ENCODE measurements at places on chromosomes 11 and 22.
A peak's percentile ranks its signal among the peaks of the same experiment; 100 is the strongest.

DNA sequence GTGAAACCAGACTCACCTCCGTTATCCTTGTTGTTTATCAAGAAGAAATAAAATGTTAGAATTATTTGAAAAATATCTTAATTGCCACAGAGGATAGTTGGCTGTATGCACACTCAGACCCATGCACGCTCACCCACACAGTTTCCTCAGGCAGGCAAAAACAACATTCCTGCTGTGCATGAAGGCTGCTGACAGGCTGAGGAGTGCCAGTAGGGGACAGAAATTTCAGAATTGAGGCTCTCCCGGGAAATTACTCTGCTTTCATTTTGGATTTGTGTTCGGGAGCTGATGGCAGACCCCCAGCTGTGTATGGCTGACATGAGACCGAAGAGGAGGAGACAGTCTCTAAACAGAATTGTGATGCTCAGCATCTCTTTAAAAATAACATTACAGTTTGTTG lies 87.5 kb downstream of the AMOTL1 start:
- no peak for DNase-seq

- no peak for DNase-seq
These were observed 220.2 kb downstream of the TBC1D22A start for GRCh38 chr22:46982635-46983034.

- DNase-seq = no peak
These were observed 2.1 kb downstream of the LPXN start for GRCh38 chr11:58573451-58574104.

DNA sequence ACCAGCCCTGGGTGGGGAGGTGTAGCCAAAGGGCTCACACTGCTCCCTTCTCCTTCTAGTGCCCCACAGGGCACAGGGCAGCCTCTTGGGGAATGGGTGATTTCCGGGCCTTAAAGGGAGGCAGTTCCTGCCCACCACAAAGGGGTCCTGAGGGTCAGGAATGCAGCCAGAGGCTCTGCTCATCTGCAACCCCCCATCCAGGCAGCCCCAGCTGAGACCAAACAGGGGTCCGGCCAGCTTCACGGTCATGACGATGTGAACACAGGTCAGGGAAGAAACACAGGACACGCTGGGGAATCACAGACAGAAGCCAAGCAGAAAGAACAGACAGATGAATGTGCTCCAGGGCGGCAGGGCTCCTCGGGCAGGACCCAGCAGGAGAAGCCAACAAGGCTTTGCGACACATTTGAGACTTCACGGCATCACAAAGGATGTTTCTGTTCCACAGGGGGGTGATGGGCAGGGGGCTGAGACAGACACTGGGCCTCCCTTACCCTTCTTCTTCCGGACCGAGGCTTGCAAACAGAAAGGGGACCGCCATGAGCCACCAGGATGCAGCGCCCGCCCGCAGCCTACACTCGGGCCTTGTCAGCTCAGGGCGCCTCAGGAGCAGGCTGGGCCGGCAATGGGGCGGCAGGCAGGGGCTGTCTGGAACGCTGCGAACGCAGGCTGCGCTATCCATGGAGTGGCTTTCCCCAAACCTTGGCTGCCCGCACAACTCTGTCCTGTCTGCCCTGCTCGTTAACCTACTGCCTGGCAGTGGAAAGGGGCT lies 101.9 kb downstream of the CTTN start:
- DNase-seq = no peak

- DNase-seq = no peak
These were observed 84.4 kb upstream of the TENM4 start for GRCh38 chr11:79525257-79525656.

DNA sequence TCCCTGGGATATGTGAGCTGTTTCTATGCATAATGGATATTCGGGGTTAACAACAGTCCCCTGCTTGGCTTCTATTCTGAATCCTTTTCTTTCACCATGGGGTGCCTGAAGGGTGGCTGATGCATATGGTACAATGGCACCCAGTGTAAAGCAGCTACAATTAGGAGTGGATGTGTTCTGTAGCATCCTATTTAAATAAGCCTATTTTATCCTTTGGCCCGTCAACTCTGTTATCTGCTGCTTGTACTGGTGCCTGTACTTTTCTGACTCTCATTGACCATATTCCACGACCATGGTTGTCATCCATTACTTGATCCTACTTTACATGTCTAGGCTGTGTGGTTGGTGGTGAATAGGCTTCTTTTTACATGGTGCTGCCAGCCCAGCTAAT lies 1.3 kb downstream of the TUG1 start:
- DNase-seq = no peak

DNA sequence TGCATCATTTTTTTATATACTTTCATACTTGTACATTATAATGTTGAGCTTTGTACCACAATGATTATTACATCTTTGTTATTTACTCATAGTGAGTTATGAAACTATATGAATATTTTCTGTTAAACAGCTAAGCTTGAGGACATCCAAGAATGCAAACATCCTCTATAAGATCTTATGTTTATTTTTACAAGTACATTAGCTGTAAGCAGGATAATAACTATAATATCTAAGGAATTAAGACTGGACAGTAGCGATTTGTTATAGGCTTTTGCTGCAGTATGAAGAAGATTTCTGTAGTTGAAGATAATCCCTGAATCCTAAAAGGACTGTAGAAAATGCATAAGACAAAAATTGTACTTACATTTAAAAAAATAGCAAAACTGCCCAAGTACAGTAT lies 176.0 kb downstream of the METTL15 start:
- DNase-seq = no peak

DNA sequence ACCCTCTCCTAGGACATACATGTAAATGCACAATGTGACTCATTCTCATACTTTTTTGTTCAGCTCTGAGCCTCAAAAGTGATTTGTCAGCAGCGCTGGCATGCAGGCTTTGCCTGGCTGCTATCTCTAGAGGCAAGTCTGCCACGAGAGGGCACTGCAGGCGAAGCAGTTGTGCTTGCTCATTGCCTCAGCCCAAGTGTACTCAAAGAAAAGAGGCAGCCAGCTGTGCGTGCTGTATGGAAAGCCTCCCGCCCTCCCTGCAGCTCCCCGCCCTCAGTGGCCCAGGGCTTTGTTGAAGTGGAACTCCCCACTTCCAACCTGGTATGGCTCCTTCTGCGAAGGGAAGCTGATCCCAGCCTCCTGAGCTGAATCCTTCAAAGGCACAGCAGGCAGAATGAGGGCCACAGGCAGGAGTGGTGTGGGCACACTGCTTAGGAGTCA lies 16.3 kb downstream of the SDHAF2 start:
- peak; percentile 44 for DNase-seq

DNA sequence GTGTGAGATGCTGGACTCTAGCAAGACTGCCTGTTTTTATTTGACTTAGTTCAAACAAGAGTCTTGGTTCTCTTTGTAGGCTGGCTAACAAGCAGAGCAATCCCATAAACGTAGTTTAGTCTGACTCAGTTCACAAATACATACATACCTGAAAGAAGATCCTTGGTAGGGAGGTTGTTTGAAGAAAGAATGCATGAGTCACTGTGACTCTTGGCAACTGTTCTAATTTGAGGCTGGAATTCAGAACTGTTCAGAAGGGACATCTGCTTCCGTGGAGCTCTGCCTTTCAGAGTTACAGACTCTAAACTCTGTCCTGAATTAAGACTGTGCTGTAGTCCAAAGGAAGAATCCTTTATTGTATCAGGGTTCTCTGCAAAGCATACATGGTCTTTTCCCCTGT lies 32.2 kb downstream of the C2CD3 start:
- DNase-seq = no peak

- no peak for DNase-seq
These were observed 3.2 kb downstream of the SEZ6L start for GRCh38 chr22:26172389-26172990.

- DNase-seq = no peak
These were observed 80.9 kb downstream of the TIMP3 start for GRCh38 chr22:32882360-32882755.

DNA sequence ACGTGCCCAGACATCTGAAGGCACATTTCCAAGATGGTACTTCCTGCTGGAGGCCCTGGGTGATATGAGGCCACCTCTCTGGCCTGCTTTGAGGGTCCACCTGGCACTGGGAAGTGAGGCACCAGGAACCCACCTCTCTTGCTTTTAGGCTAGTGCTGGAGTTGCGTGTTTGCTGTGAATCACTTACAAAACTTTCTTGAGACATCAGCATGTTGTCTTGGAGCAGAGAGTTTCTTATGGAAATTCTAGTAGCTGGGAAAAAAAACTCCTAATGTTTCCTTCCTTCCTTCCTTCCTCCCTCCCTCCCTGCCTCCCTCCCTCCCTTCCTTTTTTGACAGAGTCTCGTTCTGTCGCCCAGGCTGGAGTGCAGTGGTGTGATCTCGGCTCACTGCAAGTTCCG lies 341.3 kb downstream of the MIAT start:
- no peak for DNase-seq

- DNase-seq = no peak
These were observed 425.3 kb upstream of the B3GAT1 start for GRCh38 chr11:134837166-134837886.

DNA sequence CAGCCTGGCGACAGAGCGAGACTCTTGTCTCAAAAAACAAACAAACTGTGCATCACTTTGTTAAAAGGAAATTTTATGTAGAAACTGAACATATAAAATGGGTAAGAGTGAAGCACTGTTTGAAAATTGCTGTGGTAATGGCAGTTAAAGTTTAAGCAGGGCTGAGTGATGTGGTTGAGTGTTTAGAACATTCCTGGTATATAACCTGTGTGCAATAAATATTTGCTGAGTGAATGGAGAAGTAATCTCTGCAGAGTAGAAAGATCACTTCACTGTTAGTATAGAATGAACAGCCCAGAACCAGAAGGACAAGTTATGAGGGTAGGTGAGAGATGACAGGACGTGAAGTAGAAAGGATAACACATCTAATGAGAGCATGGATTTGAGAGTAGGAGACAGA lies 27.3 kb downstream of the CECR2 start:
- DNase-seq = no peak

DNA sequence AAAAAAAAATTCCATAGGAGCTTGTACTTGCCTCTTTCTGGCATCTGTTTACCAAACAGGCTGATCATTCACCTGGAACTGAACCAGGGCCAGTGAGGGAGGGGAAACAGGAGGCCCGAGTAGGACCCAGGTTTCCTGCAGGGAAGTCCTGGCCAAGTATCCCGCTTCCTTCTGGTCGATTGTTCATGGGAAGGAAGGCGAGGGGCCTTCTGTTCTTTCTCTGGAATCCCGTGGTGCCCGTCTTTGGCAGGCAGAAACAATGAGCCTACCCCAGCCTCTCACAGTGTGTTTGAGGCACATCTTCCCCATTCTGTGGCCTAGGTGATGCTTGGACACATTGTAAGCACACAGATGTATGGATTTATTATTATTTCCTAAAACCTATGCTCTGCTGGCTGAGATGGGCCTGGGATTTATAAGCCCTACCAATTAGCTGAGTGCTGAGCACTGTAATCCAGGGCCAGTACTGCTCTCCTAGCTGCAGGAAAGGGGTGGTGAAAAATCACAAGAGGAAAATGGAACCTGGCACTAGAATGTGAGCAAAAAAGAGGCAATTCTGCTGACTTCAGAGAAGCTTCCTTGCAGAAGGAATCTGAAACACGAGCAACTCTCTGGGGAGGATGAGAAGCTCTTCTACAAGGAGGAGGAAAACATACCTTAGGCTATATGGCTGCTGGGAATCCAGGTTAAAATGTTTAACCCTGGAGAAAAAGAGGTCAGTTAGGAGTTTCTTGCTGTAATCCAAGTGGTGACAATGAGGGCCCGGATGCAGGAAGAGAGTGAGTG lies 53.5 kb downstream of the PRR5L start:
- no peak for DNase-seq

- peak; percentile 63 for DNase-seq
These were observed 521 bp downstream of the SRSF8 start for GRCh38 chr11:95067039-95067840.

DNA sequence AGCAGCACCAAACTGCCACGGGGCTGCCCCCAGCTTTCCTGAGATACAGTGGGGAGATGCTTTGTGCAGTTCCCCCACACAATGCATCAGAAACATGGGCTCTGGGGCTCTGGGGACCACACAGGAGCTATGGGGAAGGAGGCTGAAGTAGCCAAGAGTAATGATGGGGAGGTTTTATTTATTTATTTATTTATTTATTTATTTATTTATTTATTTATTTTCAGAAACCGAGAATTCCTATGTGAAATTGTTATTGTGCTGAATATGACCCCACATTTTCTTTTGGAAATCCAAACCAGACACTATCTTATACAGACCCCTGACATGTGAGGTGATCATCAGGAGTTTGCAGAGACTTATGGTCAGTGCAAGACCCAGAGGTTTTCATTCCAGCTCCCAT lies 84.4 kb downstream of the MTNR1B start:
- DNase-seq = no peak

DNA sequence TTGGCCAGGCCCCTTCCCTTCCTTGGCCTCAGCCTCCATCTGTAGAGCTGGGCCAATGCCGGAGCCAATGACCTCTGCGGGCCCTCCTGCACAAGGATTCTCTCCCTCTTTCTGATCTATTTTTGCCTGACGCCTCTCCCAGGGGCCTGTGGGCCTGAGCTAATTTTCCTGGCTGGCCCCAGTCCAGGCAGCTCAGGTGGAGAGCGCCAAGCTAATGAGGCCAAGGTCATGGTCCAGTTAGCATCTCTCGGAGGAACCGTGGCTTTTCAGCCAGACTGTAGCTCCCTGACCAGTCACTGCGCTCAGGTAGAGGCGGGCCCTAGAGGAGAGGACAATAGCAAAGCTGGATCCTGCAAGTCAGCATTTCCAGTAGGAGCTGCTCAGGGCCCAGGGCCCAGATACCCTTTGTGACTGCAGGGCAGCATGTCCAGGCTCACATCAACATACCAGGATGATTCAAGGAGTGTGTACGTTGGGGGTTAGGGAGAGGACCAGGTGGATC lies 43.5 kb downstream of the APOL3 start:
- DNase-seq = no peak

DNA sequence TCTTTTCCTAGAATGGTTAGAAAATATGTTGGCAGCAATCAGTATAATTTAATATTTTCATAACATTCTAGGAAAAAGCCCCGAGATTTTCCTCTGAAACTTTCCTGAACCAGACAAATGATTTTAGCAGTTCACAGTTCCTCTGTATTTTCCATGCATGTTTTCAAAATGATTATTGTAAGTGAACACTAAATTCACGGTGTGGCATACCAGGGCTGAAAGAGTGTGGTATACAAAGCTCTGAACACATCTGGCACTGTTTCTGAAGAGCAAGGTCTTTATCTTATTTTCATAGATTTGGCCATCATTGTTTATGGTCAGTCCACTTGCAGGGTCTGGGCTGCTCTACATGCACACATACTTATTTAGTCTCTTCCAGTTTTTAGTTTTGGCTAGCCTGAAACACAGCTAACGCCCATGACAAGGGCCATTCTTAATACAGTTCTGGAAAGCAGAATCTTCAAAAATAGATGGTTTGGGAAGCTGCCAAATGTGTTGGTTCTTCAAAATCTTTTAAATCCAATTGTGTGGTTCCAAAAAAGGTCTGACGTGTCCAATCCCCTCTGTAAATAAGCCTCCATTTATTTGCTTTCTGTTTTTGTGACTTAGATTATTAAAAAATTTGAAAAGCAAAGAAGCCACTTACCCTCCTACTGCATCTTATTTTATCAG lies 7.9 kb upstream of the GAB2 start:
- no peak for DNase-seq

GRCh38 chr11:117421041-117421440 lies 93.4 kb downstream of the CEP164 start:
- no peak for DNase-seq

GRCh38 chr11:59201353-59201752 lies 11.4 kb downstream of the MPEG1 start:
- DNase-seq = no peak
